ENCODE measurements at places on chromosomes 1 and 21. TPM values are rescaled to one million over a fixed set of nuclear protein-coding genes. Genes with fewer than 3 reads are reported as not detected.

Gene AMY1B
- not detected for total RNA-seq

Gene SFN
- total RNA-seq, result 0.52 TPM

Gene CLDN14
- not detected for total RNA-seq

Gene GPR37L1
- not detected for total RNA-seq

Gene NBPF1
- 15.4 TPM for total RNA-seq

Measured in mononuclear cell (primary cell).